ENCODE measurements at places on chromosomes 6 and 20. TPM values are rescaled to one million over a fixed set of nuclear protein-coding genes. Genes with fewer than 3 reads are reported as not detected.

DLK2 gene
- 0.27 TPM for total RNA-seq

TAAR2 gene
- total RNA-seq = not detected

NRSN1 gene
- total RNA-seq = not detected

OR2J3 gene
- total RNA-seq = not detected

TFAP2C gene
- total RNA-seq = under 0.01 TPM

PGC gene
- total RNA-seq = not detected

SLC12A5 gene
- 1.9 TPM for total RNA-seq

TINAG gene
- not detected for total RNA-seq

SLC17A3 gene
- total RNA-seq = not detected

RWDD1 gene
- 16.2 TPM for total RNA-seq

TMEM217 gene
- 13.7 TPM for total RNA-seq

C6orf58 gene
- not detected for total RNA-seq

C20orf141 gene
- total RNA-seq = not detected

SOX4 gene
- total RNA-seq = 90.2 TPM

FAM184A gene
- total RNA-seq = 0.27 TPM

DNA sequence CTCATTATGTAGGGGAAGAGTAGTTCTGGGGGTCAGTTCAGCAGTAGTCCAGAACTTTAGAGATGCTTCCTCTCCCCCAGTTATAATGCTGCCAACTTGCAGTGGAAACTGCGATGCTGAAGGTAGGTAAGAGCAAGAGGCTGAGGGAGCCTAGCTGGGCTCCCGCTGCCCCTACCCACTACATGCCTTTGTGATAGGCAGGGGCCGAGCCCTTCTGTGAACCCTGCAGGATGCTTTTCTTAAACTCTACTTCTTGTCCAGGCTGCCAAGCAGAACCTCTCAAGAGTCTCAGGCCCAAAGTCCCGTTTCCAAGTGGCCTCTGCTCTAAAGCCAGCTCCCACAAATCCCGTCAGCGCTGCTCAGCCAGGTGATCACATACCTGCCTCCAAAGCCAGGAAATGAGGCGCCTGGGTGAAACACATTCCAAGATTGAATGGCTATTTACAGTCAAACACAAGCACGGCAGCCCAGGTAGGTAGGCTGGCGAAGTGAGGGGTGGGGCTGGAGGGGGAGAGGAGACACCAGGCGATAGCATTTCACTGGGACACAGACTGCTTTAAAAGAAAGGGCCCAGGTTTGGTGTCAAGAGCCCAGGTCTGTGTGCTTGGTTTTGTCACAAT lies 150.7 kb downstream of the CD24 start:
- no peak for DNase-seq

GRCh38 chr20:50001784-50002311 lies 19.1 kb downstream of the SNAI1 start:
- no peak for DNase-seq

GRCh38 chr6:90490030-90490716 lies 96.7 kb downstream of the MAP3K7 start:
- no peak for DNase-seq

- DNase-seq = no peak
Observed at GRCh38 chr20:35151736-35152135, 4.6 kb upstream of the EDEM2 start.

DNA sequence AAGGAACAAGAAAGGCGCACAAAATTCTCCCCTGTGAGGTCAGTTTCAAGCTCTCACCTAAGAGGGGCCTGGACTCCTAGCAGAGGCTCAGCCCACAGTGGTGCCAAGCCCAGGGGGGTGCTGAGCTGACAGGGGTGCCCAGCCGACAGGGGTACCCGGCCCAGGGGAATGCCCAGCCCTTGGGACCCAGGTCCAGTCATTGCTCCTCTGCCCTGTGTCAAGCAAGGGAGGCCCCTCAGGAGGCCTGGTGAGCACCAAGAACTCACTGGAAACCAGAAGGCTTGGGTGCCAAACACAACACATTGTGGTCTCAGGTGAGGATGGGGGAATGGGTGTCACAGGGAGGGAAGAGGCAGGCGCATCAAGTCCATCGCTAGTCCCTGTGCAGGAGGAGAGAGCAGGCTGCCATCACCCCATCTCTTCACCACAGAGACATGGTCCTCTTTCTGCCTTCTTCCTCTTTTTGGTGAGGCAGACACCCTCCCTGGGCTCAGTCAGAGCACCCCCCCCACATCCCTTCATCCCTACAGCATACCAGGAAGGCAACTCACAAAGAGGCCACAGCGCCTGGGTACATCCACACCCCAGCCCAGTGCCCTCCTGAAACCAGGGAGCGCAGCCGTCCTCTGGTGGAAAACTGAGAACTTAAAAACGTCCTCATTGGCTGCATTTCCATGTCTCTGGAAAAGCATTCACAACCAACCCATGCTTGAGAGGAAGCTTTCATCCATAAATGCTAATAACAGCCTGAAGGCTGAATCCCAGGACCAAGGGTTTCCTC lies 111.3 kb downstream of the BANF2 start:
- no peak for DNase-seq

DNA sequence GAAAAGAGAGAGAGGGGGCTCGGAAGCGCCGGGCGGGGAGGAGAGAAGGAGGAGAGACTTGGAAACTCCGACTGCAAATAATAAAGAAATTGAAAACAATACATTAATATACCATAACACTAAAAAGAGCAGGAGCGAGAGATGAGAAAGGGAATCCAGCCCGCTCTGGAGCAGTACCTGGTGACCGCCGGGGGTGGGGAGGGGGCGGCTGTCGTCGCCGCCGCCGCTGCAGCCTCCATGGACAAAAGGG lies 338 bp downstream of the E2F3 start:
- peak; percentile 13 for DNase-seq

DNA sequence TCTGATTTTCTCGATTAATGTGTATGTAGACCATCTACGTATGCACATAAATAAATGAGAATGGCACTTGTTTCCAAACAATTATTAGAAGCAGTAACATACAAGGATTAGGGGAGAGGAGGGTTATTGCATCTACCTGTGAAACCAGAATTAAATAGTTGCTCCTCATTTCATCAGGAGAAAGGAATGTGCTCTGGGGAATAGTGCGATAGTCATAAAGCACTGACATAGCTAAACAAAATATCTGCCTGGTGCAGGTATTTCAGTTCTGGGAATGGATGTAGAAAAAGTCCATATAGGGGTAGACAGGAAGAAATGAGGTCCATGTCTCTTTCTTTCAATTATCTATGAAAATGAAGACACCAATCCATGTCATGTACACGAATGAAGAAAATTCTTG lies 1.6 kb upstream of the ID4 start:
- no peak for DNase-seq

GRCh38 chr6:33018904-33019303 lies 9.5 kb upstream of the HLA-DOA start:
- peak; percentile 89 for DNase-seq

GRCh38 chr6:22222469-22222868 lies 74.4 kb downstream of the PRL start:
- DNase-seq = no peak

DNA sequence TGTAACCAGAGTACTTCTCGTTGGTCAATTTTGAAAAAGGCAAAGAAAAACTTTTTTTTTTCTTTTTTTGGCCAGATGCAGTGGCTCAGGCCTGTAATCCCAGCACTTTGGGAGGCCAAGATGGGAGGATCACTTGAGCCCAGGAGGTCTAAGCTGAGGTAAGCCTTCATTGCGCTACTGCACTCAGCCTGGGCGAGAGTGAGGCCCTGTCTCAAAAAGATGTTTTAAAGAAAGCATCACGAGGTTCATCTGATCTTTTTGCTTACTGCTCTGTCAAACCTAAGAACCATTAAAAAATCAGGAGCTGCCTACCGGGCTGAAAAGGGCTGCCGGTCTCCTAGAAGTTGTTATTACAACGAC lies 607 bp downstream of the LYRM2 start:
- DNase-seq = no peak

GRCh38 chr6:68635412-68635705 lies 277 bp downstream of the ADGRB3 start:
- no peak for DNase-seq

DNA sequence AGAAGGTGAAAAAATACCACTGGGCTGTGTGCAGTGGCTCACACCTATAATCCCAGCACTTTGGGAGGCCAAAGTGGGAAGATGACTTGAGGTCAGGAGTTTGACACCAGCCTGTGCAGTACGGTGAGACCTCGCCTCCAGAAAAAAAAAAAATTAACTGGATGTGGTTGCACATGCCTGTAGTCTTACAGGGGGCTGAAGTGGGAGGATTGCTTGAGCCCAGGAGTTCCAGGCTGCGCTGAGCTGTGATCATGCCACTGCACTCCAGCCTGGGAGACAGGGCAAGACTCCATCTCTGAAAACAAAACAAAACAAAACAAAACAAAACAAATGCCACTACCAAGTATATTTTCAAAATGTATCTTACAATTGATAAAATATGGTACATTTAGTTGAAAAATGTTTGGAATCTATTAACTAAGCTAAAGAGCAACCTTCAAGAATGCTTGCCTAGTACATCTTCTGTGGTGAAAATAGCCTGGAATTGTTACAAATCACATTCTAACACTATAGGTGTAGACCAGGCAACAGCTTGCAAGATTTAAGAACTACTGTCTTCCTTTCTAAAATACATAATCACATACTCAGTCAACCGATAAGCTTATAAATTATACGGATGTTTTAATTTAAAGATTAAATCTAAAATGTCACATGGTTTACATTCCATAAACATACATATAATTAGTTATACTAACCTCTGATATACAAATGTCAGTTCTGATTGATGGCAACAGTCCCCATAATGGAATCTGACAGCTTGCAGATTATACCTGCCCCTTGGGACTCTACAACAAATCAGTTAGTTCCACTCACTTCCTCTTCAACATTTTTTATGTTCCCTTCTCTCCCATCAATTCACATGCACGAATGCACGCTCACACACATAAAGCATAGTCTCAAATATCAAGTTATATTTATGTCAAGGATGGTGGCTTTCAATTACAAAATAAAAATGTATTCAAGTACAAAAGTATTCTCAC lies 150.8 kb downstream of the ASCC3 start:
- no peak for DNase-seq

- no peak for DNase-seq
Observed at GRCh38 chr6:168217216-168217879, 102.2 kb downstream of the DACT2 start.

DNA sequence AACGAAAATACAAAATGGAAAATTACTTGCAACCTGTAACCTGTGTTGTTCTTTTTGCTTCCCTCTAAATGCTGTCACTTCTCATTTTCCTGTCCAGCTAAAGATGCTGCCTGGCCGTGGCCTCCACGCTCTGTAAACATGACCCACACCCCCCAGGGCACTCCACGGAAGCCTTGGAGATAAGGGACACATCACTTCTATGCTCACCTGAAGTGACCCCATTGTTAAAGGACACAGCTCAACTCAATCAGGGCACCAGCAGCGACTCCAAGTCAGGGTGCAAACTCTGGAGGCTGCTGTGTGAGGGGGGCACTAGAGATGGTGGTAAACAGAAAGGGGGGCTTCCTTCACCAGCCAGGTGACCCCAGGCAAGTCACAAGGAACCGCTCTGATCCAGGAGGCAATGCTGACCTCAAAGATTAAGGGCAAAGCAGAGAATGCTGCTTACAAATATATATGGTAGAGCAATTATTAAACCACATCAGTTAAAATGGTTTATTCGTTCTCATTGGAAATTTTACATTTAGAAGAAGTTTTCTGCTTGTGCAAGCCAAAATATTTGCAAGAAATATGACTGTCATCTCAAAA lies 13.2 kb downstream of the DIDO1 start:
- no peak for DNase-seq

GRCh38 chr6:355373-356208 lies 36.0 kb upstream of the IRF4 start:
- no peak for DNase-seq

DNA sequence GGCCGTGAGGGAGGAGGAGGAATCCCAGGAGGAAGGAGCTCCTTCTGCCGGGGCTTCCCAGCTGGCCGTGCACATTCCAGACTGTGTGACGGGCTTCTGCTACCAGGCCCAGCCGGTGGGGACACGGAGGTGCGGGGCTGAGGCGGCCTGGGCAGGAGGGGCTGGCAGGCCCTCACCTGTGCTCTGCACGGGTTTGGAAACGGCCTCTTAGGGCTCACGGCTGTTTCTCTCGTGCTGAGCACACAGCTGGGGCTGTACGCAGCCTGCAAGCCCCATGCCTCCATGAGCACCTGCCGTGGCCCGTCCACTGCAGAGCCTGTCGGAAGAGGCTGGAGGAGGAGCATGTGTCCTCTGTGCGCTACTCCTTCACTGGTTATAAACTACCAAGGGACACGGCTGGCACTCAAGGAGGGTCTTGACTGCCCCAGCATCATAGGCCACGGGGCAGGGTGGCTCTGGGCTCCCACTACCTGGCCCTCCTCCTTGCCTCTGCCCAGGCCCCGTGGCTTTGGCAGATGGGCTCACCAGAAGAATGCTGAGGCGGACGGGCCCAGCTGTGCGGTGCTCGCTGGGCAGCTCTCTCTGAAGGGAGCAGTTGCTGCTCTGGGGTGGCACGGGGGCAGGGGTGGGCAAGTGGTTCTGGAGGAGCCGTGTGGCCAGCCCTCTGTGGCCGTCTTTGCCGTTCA lies 15.8 kb downstream of the NPEPL1 start:
- no peak for DNase-seq

GRCh38 chr6:42429836-42430235 lies 21.9 kb downstream of the TRERF1 start:
- no peak for DNase-seq

GRCh38 chr6:167270499-167271311 lies 20.4 kb upstream of the UNC93A start:
- no peak for DNase-seq

- DNase-seq = no peak
Observed at GRCh38 chr6:28135393-28135792, 6.3 kb upstream of the ZKSCAN8 start.

DNA sequence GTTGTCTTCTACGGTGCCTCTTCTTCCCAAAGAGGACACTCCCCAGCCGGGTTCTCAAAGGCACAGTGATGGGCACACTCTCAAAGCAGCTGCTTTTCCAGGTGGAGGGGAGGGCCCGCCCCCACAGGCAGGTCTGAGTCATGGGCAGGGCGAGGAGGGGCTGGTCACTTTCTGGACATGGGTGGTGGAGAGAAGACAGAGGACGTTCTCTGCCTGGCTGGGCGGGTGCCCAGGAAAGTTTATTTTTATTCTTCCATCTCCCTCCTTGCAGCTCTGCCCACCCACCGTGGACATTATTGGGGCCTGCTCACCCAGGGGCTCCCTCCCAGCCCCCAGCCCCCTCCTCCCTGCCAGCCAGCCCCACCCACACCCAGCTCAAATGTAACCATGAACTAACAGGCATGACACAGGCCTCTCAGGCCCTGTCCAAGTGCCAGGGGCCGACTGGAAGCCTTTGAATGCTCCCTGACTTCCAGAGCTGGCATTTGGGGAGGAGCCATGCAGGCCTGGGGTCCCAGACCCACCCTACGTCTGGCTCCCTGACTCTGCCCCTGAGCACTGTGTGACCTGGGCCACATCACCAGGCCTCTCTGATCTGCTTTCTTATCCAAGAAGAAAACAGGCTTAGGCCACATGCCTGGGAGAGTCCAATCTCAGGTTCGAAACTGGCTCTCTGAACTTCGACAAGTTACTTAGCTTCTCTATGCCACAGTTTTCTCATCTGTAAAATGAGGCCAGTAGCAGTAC lies 8.0 kb downstream of the TGM2 start:
- no peak for DNase-seq

- peak; percentile 95 for DNase-seq
Observed at GRCh38 chr20:1434571-1435336, 31.9 kb downstream of the NSFL1C start.
